ENCODE measurements at places on chromosomes 7 and 10.

GRCh38 chr7:148717266-148717793 is 18.6 kb downstream of the CUL1 start:
- DNase-seq = no peak

DNA sequence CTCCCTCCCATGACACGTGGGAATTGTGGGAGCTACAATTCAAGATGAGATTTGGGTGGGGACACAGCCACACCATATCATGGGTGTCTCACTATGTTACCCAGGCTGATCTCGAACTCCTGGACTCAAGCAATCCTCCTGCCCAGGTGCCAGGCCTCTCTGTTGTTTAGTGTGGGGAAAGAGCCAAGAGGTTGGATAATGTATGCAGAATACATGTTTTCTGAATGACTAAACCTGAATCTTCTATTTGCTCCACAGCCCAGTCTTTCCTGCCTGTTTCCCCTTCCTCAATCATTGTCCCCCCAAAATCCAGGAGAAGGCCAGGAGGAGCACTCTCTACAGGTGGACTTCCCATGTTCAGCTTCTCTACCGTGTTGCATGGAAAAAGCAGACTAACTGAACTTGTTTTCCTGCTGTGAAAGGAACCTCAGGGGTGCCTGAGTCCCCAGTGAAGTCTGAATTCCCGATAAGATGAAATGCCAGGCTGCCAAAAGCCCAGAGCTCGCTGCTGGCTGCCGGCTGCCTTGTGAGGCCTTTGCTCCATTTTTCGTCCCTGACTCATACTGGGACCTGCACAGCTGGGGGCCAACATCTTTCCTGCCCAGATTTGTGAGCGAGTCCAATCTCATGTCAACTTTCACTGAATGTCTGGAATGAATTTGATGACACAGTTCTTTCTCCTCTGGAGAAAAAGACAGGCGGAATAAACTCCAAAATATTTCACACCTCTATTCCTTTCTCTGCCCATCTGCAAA is 588.0 kb downstream of the CALN1 start:
- DNase-seq = no peak

- peak; percentile 62 for DNase-seq
These were observed 163.8 kb upstream of the KLF14 start for GRCh38 chr7:130897515-130898419.

DNA sequence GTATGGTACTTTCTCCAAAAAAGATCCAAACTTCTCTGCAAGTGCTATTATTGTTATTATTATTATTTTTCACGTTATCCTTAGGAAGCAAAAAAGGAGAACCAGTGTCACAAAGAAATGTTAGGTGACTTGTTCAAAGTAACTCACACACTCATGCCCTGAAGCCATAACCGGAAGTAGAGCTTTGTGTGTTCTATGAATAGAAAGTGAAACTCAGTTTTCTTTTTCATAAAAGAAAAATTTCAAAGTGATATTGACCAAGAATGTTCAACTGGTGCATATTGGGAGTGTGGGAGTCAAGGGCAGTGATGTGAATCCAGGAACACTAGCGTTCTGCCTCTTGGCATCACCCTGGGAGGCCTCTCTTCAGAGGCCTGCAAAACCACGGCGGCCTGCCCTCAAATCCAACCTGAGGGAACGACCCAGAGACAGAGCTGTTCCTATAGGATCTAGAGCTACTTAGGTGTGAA is 106.1 kb downstream of the PRKCQ start:
- DNase-seq = peak; percentile 57

- DNase-seq = no peak
These were observed 174.2 kb upstream of the NPVF start for GRCh38 chr7:25402532-25402931.

DNA sequence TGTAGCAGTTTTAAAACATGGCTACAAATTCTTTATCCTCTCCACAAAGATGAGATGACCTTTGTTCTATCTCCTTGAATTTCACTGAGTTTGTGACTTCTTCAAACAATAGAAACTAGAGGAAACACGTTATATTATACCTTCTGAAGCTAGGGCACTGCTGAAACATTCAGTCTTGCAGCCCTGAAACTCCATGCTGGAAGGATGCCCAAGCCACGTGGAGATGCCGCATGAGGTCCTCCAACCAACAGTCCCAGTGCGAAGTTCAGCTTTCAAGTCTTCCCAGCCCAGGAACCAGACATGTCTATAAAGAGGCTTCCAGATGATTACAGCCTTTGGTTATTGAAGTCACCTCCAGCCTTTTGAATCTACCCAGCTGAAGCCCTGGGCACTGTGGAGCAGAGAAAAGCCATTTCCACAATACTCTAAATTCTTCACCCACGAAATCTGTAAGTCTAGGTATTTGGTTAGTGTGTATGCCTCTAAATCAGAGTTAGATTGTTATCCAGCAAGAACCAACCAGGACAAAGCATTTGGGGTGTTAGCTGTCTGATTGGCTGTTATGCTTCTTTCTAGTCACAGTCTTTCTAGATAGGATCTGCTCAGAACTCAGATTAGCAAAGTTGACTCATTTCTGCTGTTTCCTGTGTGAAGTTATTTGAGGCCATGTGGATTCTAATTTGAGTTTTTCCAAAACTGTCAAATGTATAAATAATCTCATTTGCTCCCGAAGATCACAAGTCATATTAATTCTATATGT is 186.5 kb upstream of the TMEM72 start:
- DNase-seq = no peak

- DNase-seq = no peak
These were observed 22.7 kb upstream of the ZNF800 start for GRCh38 chr7:127415060-127415742.

- no peak for DNase-seq
These were observed 77.1 kb downstream of the KCNMA1 start for GRCh38 chr10:77560471-77560870.

- DNase-seq = peak; percentile 99
These were observed 3.4 kb downstream of the DNMBP start for GRCh38 chr10:100006243-100006886.
